ENCODE measurements at places on chromosomes 6 and 20. TPM values are rescaled to one million over a fixed set of nuclear protein-coding genes. Genes with fewer than 3 reads are reported as not detected.

C6orf89 gene
- total RNA-seq: 67.9 TPM

CYP24A1 gene
- not detected for total RNA-seq

ASIP gene
- not detected for total RNA-seq

PSORS1C2 gene
- not detected for total RNA-seq

ENPP3 gene
- total RNA-seq: 2.1 TPM

FLRT3 gene
- total RNA-seq: 1.8 TPM

- no peak for DNase-seq
Measured at GRCh38 chr6:157721426-157721825, 101.6 kb upstream of the SNX9 start.

DNA sequence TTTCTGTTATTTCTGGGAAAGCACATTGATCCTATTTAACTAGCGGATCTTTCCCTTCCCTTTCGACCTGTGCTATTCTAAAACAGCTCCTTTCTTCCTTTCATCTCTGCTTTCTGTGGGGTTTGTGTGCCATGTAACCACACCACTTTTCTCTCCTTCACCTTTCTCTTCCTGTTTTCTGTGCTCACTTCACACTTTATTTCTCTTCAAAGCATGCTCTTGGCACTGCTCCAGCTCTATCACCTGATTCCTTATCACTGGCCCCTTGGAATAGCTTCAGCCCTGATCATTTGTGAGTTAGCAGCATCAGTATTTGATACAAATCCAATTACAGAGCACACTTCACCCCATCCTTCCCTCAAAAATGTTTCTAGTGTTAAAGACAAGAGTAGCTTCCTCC is 8.1 kb upstream of the METTL24 start:
- no peak for DNase-seq

DNA sequence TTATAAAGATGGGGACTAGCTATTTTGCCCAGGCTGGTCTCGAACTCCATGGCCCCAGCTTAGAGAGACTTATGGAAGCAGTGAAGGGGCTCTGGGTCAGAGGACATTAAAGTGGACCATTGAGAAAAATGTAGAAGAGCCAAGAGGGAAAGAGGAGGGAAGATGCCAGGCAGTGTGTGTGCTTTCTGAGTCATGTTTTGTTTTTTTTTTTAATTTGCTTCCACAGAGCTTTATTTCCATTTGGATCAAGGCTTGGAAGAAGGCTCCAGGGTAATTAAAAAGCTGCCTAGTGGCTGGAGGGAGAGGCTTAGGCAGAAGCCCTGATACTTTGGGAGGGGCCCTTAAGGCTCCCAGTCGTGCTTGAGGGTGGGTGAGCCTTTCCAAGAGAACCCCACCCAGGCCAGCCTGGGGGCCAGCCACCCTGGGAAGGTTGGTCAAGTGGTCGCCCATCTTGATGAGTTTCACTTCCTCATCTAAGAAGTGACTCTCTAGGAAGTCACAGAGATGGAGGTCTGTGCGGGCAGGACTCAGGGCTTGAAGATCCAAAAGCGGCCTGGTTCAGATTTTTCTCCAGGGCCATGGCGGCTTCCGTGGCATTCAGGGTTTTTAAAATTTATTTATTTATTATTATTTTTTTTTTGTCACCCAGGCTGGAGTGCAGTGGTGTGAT is 3.0 kb upstream of the ZNF335 start:
- DNase-seq: no peak

DNA sequence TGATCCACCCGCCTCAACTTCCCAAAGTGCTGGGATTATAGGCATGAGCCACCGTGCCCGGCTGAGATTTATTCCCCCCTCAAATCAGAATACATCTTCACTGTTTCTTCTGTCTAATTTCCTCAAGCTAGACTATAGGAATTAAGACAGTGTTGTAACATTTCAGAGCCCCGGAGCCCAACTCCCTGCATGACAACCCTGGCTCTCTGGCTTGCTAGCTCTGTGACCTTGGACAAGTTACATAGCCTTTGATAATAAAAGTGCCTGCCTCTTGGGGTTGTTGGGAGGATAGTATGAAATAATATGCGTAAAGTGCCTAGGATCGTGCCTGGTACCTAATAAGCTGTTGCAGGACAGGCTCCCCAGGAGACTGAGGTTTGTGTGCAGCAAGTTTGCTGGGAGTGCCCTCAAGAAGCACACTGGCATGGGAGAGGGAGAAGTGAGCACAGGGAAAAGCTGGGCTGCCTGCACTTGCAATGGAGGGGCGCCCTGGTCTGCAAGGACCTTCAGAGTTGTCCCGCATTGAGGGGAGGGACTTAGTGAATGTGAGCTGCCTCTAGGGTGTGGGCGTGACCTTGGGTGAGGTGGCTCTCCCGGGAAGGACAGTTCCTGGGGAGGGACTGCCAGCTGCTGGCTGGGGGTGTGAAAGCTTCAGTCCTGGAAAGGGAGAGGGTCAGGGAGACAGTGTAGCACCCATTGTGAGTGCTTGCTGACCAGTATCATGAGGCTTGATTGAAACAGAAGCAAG is 43.4 kb downstream of the TAF8 start:
- no peak for DNase-seq

DNA sequence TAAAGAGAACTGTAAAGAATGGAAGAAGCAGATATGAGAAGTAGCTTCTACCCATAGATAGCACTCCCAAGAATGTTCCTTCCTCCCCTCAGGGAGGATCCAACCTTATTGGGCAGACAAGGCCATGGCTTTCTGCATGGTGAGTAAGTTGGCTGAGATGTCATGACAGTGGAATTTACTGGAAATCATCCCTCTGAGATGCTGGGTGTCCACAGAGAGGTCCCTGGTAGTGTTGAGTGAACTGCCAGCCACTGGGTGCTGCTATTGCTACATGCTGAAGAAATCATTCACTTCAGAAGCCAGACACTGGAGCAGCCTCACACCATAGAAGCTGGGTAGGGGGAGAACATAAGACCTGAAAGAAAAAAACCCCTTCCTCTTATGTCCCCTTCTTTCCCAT is 46.4 kb upstream of the FERMT1 start:
- DNase-seq: no peak

- no peak for DNase-seq
Measured at GRCh38 chr6:87807475-87807874, 105.4 kb upstream of the AKIRIN2 start.

GRCh38 chr20:745683-746301 is 22.5 kb downstream of the SLC52A3 start:
- no peak for DNase-seq

DNA sequence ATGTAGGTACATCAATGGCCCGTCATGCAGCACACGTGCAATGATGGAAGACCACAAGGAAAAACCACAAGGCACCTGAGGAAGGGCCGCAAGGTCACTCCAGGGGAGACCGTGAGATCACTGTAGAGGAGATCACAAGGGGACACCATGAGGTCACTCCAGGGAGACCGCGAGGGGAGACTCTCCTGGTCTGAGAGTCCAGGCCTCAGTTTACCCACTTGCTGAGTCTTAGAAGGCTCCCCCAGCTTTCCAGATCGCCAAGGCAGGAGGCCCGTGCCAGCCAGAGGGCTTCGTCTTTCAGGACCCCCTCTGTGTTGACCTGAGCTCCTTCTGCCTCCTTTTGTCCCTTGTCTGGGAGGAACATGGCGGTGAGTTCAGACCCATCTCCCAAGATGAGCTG is 232.2 kb downstream of the ERMARD start:
- DNase-seq: no peak

DNA sequence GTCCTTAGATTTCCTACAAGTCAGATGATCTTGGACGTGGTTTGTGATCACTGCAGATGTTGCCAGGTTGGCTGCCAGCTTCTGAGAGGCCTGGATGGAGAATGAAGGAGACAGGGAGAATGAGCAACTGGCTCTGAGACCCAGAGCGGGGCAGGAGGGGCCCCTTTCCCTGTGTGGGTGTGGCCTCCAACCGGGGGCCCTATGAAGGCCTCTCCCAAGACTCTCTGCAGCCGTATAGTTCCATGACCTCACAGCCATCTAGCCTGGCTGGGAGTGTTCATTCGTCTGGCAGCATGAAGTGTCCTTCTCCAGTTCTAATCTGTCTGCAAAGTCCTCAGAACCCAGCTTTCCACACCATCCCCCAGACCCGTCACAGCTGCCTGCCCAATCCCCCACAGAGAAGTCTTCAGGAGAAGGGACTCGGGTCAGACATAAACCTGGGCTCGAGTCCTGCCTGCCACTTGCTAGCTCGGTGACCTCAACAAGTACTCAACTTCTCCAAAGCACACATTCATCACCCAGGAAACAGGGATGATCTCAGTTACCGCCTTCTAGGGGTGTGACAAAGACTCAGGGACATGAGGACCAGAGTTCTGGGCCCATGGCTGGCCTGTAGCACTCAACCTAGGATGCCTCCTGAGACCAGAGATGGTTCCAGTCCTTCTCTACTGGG is 122.6 kb downstream of the EDN3 start:
- no peak for DNase-seq

All from uterus (tissue), 4 donors.